ENCODE measurements at places on chromosomes 4 and X. TPM values are rescaled to one million over a fixed set of nuclear protein-coding genes. Genes with fewer than 3 reads are reported as not detected.

Gene FAM9C
- polyA plus RNA-seq: 0.31 TPM

GRCh38 chr4:5716391-5716790 is 5.4 kb downstream of the EVC start:
- DNase-seq: no peak

- no peak for DNase-seq
These were observed 33.4 kb downstream of the SEPTIN11 start for GRCh38 chr4:76982638-76983584.

GRCh38 chr4:182488896-182489295 is 245.7 kb downstream of the TENM3 start:
- DNase-seq: peak; percentile 85

All from muscle of leg (tissue), 16 donors.